ENCODE measurements at places on chromosomes 12 and 14. TPM values are rescaled to one million over a fixed set of nuclear protein-coding genes. Genes with fewer than 3 reads are reported as not detected.
A peak's percentile ranks its signal among the peaks of the same experiment; 100 is the strongest.

GRCh38 chr12:29655861-29656260, 127.9 kb downstream of the TMTC1 start:
- H3K36me3 ChIP-seq = no peaks in the 10 kb centered on the region
- DNase-seq = no peak
- H3K27ac ChIP-seq = peak overlapping the region; percentile 68
- no peaks in the 10 kb centered on the region for H3K27me3 ChIP-seq
- no peak overlapping the region for H3K4me3 ChIP-seq
- peaks cover 29% of the 10 kb centered on the region for H3K4me1 ChIP-seq

GRCh38 chr12:132033627-132034026, 83.9 kb downstream of the EP400 start:
- peaks cover 11% of the 10 kb centered on the region for H3K4me1 ChIP-seq
- H3K27me3 ChIP-seq = no peaks in the 10 kb centered on the region
- peaks cover 4% of the 10 kb centered on the region for H3K36me3 ChIP-seq
- H3K4me3 ChIP-seq = no peak overlapping the region
- no peak for DNase-seq

GRCh38 chr12:42402821-42403411, 76.9 kb downstream of the PPHLN1 start:
- H3K36me3 ChIP-seq = peaks cover 7% of the 10 kb centered on the region
- H3K27me3 ChIP-seq = no peaks in the 10 kb centered on the region

The MARCHF9 gene
- 4.8 TPM for total RNA-seq

DNA sequence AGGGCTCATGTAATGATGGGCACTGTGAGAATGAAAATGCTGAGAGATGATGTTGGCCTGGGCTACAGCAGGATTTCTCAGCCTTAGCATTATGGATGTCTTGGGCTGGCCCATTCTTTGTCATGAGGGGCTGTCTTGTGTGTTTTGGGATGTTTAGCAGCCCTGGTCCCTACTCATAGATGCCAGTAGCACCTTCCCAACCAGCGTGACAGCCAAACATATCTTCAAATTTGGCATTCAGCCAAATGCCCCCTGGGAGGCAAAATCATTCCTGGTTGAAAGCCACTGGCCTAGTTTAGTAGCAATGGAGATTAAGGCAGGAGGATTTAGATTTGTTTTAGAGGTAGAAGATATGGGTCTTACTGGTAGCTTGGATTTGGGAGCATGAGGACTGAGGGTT, 26.6 kb downstream of the UBE3B start:
- no peaks in the 10 kb centered on the region for H3K27me3 ChIP-seq
- peaks cover 95% of the 10 kb centered on the region for H3K36me3 ChIP-seq
- H3K4me1 ChIP-seq = no peaks in the 10 kb centered on the region
- DNase-seq = no peak

DNA sequence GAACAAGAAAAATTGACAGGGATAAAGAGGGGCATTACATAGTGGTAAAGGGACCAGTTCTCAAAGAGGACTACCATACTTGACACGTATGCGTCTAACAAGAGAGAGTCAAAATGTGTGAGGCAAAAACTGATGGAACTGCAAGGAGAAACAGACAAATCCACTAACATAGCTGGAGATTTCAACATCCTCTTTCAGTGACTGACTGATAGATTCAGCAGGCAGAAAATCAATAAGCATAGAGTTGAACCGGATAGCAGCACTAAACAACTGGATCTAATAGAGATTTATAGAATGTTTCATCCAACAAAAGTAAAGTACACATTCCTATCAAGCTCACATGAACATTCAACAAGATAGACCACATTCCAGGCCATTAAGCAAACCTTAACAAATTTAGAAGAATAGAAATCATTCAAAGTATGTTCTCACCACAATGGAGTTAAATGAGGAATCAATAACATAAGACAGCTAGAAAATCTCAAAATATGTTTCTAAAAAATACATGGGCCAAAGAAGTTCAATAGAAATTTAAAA, 16.1 kb upstream of the CRACR2A start:
- H3K27me3 ChIP-seq = no peaks in the 10 kb centered on the region
- H3K4me1 ChIP-seq = no peaks in the 10 kb centered on the region
- no peak for DNase-seq

The PLEK2 gene
- total RNA-seq = 0.94 TPM

DNA sequence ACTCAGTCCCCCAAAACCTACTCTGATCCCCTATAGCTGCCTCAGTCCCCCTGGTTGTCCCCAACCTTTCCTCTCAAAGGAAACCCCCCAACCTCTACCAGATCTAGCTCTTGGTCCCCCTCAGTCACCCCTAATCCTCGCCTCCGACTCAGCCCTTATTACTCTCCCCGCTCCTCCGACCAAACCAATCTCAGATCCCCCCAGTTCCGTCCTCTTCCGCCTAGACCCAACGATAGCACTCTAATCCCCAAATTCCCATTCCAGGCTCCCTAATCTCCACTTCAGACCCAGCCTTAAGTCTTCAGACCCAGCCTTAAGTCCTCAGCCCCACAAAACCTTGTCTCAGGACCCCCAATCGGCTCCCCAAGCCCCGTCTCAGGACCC, 612 bp downstream of the VPS37B start:
- H3K36me3 ChIP-seq = no peaks in the 10 kb centered on the region
- peak overlapping the region; percentile 92 for H3K4me3 ChIP-seq
- DNase-seq = no peak
- H3K27me3 ChIP-seq = no peaks in the 10 kb centered on the region
- peaks cover 39% of the 10 kb centered on the region for H3K4me1 ChIP-seq

The MYO1H gene
- total RNA-seq = not detected

- H3K36me3 ChIP-seq = peaks cover under 1% of the 10 kb centered on the region
- no peak overlapping the region for H3K4me3 ChIP-seq
- DNase-seq = no peak
- no peaks in the 10 kb centered on the region for H3K4me1 ChIP-seq
- H3K27ac ChIP-seq = no peak overlapping the region
Observed at GRCh38 chr14:92058006-92058917, 18.4 kb upstream of the TRIP11 start.

- no peak for DNase-seq
- H3K27ac ChIP-seq = no peak overlapping the region
- H3K4me3 ChIP-seq = no peak overlapping the region
Observed at GRCh38 chr14:57754527-57754926, 111.4 kb downstream of the SLC35F4 start.

The IL22 gene
- not detected for total RNA-seq

- H3K4me3 ChIP-seq = no peak overlapping the region
- peaks cover 10% of the 10 kb centered on the region for H3K4me1 ChIP-seq
- DNase-seq = no peak
- no peaks in the 10 kb centered on the region for H3K36me3 ChIP-seq
- H3K27ac ChIP-seq = no peak overlapping the region
Observed at GRCh38 chr12:11718768-11719253, 69.3 kb downstream of the ETV6 start.

DNA sequence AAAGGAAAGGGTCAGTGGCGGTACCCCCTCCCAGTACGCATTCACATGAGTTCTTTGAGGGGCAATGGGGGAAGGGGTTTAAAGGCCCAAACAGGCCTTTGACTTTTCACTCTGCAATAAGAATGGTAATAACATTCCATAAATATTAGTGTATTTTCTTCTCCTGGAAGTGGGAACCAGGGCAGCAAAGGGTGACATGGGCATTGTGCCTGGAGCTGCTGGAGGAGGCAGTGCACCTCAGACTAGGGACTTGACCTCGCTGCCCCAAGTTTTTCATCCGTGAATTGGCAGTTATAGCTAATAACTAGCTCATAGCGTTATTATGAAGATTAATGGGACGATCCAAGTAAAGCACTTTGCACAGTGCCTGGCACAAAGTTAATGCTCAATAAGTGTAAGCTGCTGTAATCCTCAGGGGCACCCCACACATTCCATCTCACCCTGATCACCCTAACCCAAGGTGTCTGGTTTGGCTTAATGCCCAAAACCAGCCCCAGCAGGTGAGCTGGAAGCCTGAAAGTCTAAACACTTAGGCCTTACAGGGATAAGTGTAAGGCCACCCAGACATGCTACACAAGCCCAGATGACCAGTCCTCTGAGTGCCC, 2.8 kb upstream of the KCNH3 start:
- H3K4me1 ChIP-seq = peaks cover 8% of the 10 kb centered on the region
- no peak overlapping the region for H3K4me3 ChIP-seq
- H3K27ac ChIP-seq = no peak overlapping the region
- no peaks in the 10 kb centered on the region for H3K36me3 ChIP-seq

DNA sequence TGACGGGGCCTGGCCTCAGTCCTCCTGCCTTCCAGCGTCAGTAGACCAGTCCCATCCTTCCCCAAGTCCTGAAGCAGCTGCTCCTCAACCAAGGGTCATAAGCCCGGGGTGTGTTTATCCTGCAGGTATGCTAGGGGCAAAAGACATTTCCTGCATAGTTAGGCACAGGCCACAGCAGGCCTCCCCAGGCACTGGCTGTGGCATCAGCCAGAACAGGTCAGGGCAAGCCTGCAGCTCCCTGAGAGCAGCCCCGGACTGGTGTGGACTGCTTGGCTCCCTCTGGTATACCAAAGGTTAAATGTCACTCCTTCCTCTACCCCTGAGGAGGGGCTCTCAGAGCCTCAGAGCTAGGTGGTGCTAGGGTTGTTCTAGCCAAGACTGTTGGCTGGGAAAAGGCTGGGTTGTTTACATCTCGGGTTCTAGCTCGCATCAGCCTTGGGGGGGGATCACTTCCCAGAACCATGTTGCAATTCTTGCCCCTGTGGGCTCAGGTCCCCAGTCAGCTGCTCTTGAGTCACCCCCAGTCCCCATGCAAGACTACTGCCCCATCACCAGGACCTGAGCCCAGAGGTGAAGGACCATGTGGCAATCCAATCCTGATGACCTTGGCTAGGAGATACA, 2.9 kb downstream of the MMP14 start:
- no peak for DNase-seq
- peak overlapping the region; percentile 71 for H3K4me3 ChIP-seq
- H3K27ac ChIP-seq = peak overlapping the region; percentile 84
- H3K27me3 ChIP-seq = peaks cover 12% of the 10 kb centered on the region
- no peaks in the 10 kb centered on the region for H3K4me1 ChIP-seq

DNA sequence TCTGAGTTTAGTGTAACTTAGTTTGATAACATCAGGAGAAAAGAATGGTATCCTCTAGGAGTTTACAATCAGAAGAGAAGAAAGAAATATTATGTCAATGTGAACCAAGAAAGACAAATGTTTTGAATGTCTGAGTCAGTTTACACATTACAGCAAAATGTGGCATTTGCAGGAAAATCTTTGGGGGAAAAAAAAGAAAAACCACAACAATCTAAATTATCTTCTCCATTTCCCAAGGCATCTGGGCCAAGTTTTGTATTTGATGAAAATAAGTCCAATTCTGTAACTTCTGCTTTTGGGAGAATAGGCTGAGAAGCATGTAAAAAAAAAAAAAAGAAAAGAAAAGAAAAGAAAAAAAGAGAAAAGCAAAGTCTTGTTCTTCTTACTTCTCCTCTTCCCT, 58.8 kb upstream of the FLRT2 start:
- DNase-seq = no peak
- no peaks in the 10 kb centered on the region for H3K27me3 ChIP-seq
- no peaks in the 10 kb centered on the region for H3K36me3 ChIP-seq
- no peak overlapping the region for H3K27ac ChIP-seq
- no peak overlapping the region for H3K4me3 ChIP-seq

The PYGL gene
- 8.6 TPM for total RNA-seq

DNA sequence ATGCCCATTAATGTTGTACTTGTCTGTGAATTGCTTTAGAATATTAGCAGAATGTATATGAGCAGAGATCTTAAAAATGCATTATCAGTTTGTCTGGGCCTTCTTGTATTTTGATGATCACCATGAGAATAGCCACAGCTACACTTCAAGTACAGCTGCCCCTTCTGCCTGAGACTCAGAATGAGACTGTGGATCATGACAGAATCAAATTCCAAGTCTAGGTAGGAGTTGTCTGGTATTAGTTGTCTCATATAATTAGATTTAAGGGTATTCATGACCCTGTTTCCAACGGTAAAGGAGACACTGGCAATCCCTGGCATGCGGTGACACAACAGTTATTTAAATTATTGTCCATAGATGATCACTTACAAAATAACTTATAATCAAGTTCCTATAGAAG, 18.3 kb upstream of the SMIM10L1 start:
- H3K36me3 ChIP-seq = no peaks in the 10 kb centered on the region
- H3K4me1 ChIP-seq = peaks cover 18% of the 10 kb centered on the region
- no peak overlapping the region for H3K27ac ChIP-seq
- no peak for DNase-seq
- H3K27me3 ChIP-seq = no peaks in the 10 kb centered on the region
- H3K4me3 ChIP-seq = no peak overlapping the region

DNA sequence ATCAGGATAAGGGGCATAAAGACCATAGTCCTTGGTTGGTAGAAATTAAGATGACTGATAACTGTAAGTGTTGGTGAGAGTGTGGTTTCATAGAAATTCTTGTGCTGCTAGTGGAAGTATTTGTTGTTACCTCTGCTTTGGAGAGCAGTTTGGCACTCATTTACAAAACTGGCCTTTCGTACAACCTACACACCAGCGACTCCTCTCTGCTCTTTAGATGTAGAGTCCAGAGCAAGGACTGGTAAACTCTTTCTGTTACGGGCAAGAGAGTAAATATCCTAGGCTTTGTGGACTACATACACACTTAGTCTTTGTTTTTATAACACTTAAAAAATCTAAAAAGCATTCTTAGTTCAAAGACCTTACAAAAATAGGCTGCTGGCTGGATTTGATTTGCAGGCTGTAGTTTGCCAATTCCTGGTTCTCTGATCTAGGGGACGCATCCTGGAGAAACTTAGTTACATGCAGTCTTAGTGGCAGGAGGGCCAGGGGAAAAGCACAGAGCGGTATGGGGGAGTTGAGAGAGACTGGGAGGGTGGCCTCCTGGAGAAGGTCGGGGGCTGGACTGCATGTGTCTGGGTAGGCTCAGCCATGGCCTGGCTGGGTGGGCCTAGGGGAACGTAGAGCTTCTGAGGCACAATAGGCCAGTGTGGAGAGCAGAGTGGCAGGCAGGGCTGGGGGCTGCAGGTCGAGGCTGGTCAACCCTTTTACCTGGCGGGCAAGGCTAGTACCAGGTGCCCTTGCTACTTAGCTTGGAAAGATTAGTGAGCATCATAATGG, 55.3 kb upstream of the AMN start:
- H3K36me3 ChIP-seq = no peaks in the 10 kb centered on the region
- no peaks in the 10 kb centered on the region for H3K27me3 ChIP-seq
- H3K4me3 ChIP-seq = no peak overlapping the region
- H3K4me1 ChIP-seq = peaks cover 7% of the 10 kb centered on the region
- DNase-seq = no peak

DNA sequence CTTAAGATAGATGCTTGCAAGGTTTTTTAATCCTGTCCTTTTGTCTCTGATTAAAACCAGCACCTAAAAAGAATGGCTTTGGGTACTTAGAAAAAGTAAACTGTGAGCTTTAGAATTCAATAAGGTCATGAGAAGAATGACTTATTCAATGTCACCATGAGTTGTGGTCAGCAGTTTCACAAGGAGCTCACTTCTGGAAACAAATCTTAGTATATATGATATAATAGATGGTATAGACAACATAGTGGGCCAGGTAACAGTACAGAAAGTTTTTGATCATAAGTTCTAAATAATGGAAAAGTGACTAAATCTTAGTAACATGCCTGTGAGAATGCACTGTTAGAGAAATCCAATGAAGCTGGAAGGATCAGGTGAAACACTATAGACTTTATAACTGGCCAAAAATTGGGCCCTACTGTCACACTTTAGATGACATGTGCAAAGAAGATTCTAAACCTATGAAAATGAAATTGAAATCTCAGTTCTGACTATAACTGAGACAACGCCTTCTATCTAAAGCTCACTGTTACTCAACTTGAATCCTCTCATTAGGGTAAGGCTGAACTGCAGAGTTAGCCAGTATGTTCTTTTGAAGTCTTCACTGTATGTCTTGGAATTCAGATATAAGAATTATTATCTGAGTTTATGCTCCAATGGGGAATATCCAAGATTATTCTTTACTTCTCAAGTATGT, 42.4 kb upstream of the RAD51AP1 start:
- no peaks in the 10 kb centered on the region for H3K36me3 ChIP-seq
- H3K27me3 ChIP-seq = no peaks in the 10 kb centered on the region
- H3K4me1 ChIP-seq = no peaks in the 10 kb centered on the region
- no peak overlapping the region for H3K4me3 ChIP-seq
